Stimulated activated CD8-positive, alpha-beta memory T cell treated with anti-CD3 and anti-CD28 coated beads, Interleukin-15, amount 100 ng/mL, for 4 hours (primary cell): ENCODE measurements at places on chromosomes 16 and 17.
A peak's percentile ranks its signal among the peaks of the same experiment; 100 is the strongest.

DNA sequence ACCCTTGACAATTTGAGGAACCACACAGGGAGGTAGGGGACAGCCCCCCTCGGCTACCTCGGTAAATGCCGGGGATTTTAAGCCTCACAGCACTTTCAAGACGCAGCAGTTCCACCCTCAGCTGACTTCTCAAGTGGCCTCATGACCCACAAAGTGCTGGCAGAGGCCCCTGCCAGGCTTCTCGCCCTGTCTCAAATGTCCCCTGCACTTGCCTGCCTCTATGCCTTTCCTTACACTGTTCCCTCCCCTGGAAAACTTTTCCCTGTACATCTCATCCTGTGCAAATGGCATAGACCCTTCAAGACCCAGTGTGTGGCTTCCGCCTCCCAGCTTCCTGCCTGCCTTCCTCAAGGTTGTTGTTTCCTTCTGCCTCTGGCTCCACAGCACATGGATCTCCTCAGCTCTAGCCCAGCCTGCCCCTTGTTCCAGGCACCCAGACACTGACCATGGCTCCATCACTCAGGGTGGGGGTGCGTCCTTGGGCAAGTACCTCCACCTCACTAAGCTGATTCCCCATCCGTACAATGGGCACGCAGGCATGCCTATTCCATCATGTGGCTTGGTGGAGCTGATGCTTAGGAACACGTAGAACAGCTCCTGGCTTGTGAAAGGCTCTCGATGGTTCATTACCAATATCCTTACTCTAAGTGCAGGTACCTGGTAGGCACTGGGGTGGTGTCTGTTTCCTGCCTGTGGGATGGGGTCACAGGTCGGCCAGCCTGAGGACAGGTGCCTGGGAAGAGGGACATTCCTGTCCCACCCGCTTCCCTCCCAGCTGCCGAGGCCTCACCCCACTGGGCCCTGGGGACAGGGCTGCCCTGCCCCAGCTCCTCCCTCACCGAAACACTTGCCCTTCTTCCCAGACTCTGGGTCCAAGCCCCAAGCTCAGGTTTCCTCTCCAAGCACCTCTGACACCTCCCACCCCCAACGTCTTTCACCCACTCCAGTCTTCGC, 24.0 kb downstream of the MMP15 start:
- DNase-seq: no peak

GRCh38 chr17:4082136-4082924, 60.5 kb downstream of the ZZEF1 start:
- no peak for DNase-seq

DNA sequence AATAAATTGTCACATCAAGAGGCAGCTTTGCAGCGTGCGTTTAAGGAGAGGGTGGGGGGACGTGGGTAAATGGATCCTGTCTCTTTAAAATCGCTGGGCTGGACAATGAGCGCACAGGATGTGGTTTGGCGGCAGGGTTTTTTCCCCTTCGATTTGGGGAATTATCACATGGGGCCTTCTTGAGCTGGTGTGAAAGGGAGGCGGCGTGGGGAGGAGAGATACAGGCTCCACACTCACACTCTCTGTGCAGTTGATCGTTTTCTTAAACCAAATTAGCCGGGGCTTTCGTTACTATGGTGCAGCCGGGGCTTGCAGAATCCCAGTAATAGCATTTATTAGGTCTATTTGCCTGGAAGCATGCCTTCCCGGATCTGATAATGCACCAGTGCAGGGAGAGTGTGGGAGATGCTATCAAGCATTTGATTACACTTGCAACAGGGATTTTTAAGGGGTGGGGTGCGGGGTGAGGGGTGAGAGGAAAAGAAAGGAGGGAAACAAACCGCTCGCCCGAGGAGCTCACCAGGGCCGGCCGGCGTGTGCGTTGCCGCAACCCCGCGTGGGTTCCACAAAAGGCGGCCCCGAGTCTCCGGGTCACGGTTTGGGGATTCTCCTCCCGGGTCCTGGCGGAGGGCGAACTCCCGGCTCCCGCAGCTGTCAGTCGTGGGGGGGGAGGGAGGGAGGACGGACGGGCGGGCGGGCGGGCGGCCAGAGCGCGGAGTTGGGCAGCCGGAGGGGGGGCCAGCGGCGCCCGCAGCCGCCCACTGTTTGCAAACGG, 58.8 kb upstream of the GSE1 start:
- DNase-seq: peak; percentile 60

DNA sequence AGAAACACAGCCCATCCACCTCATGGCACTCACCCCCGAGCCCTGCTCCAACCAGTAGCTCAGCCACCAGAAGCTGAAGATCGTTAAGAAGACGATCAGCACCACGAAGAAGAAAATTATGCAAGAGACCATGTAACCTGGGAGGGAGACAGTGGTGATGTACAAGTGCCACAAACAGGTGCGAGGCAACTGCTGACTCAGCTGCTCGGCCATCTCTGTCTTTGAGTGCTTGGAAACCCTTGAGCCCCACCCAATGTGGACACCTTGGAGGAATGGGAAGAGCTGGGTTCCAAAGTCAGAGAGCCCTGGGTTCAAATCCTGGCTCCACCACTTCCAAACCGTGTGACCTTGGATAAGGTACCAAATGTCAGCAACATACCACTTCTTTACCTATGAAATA, 38.1 kb upstream of the ABCC12 start:
- DNase-seq: no peak

- no peak for DNase-seq
These were observed 66.1 kb upstream of the SREBF1 start for GRCh38 chr17:17902877-17903276.

- DNase-seq: no peak
These were observed 9.2 kb upstream of the ITPRIPL2 start for GRCh38 chr16:19104607-19105006.

GRCh38 chr17:40176754-40177110, 538 bp upstream of the RAPGEFL1 start:
- no peak for DNase-seq

DNA sequence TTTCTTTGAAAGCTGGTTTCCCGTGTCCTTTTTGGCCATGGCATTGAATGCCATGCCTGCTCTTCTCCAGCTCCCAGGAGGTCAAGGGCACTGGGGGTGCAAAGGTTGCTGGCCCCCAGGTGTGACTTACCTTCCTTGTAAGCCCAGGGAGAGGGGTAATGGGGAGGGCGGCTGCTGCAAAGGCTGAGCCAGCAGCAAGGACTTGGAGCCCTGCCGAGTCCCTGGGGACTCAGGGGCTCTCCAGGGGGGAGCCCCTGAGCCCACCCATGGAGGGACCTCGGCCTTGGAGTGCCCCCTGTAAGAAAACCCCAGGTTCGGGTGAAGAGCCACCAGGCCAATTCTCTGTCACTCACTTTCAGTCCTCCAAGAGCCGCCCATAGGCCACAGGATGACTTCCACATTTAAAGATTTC, 5.9 kb upstream of the CCL22 start:
- DNase-seq: no peak

DNA sequence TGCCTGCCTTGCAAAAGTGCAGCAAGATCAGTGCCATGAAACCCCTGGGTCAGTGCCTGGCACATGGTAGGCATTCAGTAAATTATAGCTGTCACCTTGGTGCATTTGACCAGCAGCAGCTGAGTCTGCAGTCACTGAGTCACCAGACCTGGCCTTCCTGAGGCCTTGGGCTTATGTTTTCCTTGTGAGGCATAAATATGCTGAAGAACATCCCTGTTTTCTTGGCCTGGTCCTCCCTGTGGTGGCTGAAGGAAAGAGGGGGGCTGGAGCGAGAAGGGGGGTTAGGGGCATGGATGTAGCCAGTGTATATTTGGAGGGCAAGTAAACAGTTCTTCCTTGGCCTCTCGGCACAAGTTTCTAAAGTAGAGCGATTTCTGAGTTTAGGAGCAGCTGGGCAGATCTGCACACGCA, 26.5 kb downstream of the EPN2 start:
- no peak for DNase-seq

DNA sequence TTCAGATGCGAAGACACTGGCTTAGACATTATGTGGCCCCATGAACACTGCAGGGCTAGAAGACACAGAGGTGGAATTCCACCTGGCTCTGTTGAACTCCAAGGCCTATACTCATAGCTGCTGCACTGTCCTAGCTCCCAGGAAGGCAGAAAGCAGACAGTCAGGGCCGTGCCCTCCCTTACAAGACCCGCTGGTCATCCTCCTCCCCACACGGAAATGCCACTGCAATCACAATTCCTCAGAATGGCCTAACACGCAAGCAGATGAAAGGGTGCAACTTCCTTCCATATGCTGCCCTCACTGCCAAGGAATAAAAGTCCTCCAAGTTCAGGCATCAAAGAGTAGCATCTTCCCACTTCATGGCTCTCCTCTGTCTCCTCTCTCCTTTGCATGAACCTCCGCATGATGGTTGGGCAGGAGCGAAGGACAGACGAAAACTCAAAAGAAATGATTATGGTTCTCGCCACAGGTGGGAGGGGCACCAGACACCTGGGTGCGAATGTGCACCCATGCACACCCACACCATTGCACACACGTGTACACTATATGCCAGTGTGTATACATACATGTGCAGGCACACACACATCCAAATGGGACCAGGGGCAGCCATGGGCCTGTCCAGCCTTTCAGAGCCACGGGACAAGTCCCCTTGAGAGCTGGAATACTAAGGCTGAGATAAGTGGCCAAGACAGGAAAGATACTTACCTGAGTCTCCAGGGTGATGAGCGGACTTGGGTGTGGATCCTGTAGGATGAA, 113.3 kb downstream of the XYLT1 start:
- DNase-seq: no peak

GRCh38 chr17:51435641-51436091, 175.3 kb downstream of the UTP18 start:
- DNase-seq: no peak

GRCh38 chr16:21167929-21168602, 9.6 kb downstream of the LDAF1 start:
- no peak for DNase-seq

GRCh38 chr17:56867948-56868376, 34.0 kb downstream of the DGKE start:
- DNase-seq: no peak

GRCh38 chr16:86772671-86773353, 194.5 kb downstream of the FOXL1 start:
- no peak for DNase-seq

DNA sequence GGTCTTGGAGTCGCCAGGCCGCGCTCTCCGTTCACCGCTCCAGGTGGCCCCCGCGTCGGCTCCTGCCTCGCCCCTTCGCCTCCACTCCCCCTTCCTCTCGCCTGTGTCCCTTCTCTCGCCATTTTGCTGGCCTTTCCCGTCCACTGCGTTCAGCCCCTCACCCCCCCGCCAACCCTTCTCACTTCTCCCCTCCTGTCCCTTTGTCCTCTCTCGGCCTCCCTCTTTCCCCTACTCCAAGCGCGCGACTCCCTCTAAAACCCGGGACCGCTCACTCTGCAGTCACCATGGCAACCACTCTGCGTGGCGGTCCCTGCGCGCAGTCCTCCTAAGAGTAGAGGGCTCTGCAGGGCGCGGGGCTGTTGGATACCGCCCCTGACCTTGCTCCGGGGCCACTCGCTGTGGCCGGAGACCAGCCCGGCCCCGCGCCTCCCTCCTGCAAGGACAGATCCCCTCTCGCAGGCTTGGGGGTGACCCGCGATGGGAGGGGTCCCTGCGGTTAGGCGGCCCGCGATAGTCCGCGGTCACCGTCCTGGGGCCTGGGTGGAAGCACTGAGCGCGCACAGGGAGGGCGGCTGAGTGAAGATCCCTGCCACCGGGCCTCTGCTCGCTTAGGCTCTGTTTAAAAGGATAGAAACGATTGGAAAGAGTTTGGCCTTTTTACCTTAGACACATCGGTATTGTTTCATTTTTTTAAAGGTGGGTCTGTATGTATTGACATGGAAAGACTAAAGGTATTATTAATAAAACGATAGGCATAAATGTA, 454 bp downstream of the CCDC40 start:
- DNase-seq: no peak

GRCh38 chr17:60442271-60443173, 20.2 kb downstream of the CHCT1 start:
- no peak for DNase-seq

- DNase-seq: no peak
These were observed 244.1 kb upstream of the MON1B start for GRCh38 chr16:76946879-76947278.

GRCh38 chr16:84826558-84826941, 6.8 kb downstream of the CRISPLD2 start:
- no peak for DNase-seq

- DNase-seq: no peak
These were observed 557 bp upstream of the LUC7L start for GRCh38 chr16:229731-230281.

GRCh38 chr16:70737377-70738082, 51.7 kb upstream of the MTSS2 start:
- DNase-seq: peak; percentile 32

DNA sequence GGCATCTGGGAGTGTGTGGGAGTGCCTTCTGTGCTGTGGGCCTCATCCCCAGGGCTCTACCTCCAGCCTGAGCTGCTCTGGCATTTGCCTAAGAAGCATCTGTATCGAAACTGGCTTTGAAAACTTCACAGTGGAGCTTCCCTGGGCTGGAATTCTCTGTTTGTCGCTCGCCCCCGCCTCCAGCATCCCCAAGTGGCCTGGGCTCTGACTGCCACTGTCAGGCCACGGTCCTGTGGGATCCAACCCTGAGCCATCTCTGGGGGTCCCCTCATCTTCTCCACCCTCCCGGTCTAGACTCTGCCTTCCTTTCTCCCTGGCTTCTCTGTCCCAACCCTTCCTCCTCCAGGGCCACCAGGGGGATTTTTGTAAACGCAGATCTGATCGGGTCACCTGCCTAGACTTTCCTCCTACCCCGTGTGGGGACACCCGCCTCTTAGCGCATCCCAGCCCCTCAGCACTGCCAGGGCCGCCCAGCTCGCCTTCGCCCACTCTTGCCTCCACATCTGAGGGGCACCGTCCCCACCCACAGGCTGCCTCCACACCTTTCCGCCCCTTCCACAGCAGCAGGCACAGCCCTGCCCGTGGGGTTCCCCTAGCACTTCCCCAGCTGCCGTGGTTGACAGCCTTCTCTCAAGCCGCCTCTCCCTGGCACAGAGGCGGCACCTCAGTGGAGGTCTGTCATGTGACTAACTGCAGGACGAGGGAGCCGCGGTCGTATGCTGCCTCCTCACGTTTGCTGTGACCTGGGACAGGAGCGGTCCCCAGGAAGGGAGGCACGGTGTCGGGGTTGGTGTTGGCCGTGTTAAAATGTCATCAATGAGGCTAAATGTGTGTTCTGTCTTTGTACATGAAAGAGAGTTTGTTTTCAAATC, 12.0 kb downstream of the TBC1D24 start:
- DNase-seq: peak; percentile 76

- DNase-seq: no peak
These were observed 484.0 kb upstream of the ERCC4 start for GRCh38 chr16:13435873-13436474.

- peak; percentile 14 for DNase-seq
These were observed 20.8 kb downstream of the GGA3 start for GRCh38 chr17:75240394-75241142.

- no peak for DNase-seq
These were observed 30.1 kb downstream of the CCL4 start for GRCh38 chr17:36133602-36134236.
